ENCODE measurements at places on chromosomes 16 and 17. TPM values are rescaled to one million over a fixed set of nuclear protein-coding genes. Genes with fewer than 3 reads are reported as not detected.

Gene KRT40
- not detected for total RNA-seq

Gene CMTM2
- not detected for total RNA-seq

Gene ITGAL
- total RNA-seq = 1.1 TPM

Gene PPM1D
- 16.2 TPM for total RNA-seq

Gene SLFN11
- total RNA-seq = 3.3 TPM

Gene TMEM100
- total RNA-seq = 3.3 TPM

Gene SGCA
- total RNA-seq = not detected

Gene KRT25
- not detected for total RNA-seq

Gene DHRS13
- 27.1 TPM for total RNA-seq

Gene SECTM1
- 0.78 TPM for total RNA-seq

Gene NT5C
- total RNA-seq = 18.1 TPM

Gene ADAP2
- total RNA-seq = 8.0 TPM

Gene TMIGD1
- not detected for total RNA-seq

Gene PLEKHG4
- total RNA-seq = 2.3 TPM

Gene KRTAP3-1
- total RNA-seq = not detected

Gene SLC25A11
- 44.6 TPM for total RNA-seq

Gene DCXR
- total RNA-seq = 18.1 TPM

Gene EMP2
- total RNA-seq = 3.4 TPM

Gene ABCC12
- 1.2 TPM for total RNA-seq

Gene P2RX5
- 10.0 TPM for total RNA-seq

Gene METRNL
- total RNA-seq = 22.3 TPM

Gene HBA1
- 270 TPM for total RNA-seq

Gene SPPL2C
- not detected for total RNA-seq

Gene KRTAP2-3
- total RNA-seq = not detected

Gene TBC1D3
- total RNA-seq = not detected

Gene CCDC40
- 5.0 TPM for total RNA-seq

Gene STX8
- 42.9 TPM for total RNA-seq

Gene NPIPA5
- 2.7 TPM for total RNA-seq

Gene RHBDL1
- 1.4 TPM for total RNA-seq

Gene MSLN
- total RNA-seq = not detected

Gene FNDC8
- not detected for total RNA-seq

Gene TIMM22
- 12.0 TPM for total RNA-seq

Gene TBC1D3I
- 0.62 TPM for total RNA-seq
